NCI-H187 treated with DMSO at 0.1 percent for 48 hours (cell line): ENCODE measurements at places on chromosomes 4 and X.

- no peak for DNase-seq
Measured at GRCh38 chrX:79161655-79162054, 17.2 kb downstream of the GPR174 start.

DNA sequence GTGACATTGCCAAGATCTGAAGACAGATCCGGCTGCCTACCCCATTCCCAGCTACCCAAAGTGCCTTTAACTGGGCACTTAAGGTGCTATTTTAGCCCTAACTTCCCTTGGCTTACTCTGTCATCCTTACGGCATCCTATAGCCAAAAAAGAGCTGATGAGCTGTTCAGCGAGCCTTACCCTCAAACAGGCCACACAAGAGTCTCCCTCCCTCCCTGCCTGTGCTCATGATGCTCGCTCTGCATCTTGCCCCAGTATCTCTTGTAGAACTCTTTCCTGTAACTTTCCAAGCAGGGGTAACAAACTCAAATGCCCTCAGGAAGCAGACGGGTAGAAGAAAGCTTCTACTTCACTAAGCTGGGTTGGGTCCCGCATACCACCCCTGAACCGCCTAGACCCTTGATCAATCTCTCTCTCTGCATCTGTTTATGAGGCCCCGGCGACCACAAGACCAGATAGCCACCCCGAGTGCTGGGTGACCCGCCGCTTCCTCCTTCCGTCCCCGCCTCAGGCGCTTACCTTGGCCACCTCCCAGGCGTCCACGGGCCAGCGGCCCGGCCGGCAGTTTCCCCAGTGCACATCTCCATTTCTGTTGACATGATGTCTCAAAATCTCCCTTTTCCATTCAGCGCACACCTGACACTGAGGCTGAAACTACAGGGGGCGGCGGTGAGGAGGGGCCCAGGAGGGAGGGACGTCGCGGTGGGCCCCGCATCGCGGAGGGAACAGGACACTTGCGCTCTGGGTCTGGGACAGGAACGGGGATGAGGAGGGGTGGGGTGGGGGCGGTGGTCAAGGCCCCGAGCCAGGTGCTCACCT is 663 bp downstream of the CXorf38 start:
- DNase-seq, result no peak

GRCh38 chrX:80578517-80579105 is 158.4 kb downstream of the TENT5D start:
- no peak for DNase-seq

- DNase-seq, result no peak
Measured at GRCh38 chr4:176323511-176324160, 3.9 kb downstream of the SPCS3 start.

DNA sequence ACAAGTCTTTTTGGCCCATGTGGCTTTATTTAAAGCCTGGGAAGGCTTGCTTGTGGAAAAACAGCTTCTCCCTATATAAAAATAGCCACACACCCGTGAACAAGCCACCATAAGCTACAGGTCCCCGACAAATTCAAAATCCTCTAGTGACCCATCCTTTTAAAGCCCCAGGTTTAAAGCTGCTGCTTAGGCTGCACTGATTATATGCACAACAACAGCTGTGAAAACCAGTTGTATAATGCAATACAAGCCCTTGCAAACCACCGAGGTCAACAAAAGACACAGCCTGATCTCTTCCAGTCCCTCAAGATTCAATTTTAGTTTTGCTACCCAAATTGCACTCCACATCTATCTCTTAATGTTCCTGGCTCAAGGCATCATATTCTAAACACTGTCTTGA is 186.0 kb upstream of the WDFY3 start:
- DNase-seq, result no peak

- no peak for DNase-seq
Measured at GRCh38 chr4:147717878-147718277, 14.0 kb upstream of the ARHGAP10 start.

DNA sequence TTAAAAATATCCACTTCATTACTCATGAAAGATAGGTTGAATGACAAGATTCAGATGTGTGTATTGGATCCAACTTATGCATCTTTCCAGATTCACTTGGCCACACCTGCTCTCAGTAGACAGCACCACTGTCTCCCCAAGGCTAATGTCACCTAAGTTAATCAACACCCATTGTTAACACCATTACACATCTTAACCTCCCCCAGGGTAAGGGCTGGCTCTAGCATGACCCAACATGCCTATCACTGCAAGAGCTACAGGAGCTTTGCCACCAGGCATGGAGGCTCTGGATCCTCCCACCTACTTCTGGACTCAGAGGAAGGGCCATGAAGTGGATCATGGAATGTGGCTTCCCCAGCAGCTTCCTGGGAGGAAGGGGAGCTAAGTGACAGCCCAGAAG is 32.8 kb upstream of the LSM6 start:
- DNase-seq, result no peak

DNA sequence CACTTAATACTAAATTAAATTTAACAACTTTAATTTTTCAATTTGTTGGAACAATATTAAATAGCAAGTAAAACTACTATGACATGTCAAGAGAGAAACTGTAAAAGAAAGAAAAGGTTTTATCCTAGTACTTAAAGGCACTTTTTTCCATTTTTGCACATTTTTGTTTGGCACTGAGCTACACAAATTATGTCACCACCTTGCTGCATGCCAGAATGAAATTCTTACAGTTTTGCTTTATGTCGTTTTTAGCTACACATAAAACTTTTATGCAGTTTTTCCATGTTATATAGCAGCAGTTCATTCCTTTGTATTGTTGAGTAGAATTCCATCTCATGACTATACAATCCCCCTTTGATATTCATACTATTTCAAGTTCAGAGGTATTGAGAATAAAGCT is 99.1 kb upstream of the RXFP1 start:
- DNase-seq, result no peak

DNA sequence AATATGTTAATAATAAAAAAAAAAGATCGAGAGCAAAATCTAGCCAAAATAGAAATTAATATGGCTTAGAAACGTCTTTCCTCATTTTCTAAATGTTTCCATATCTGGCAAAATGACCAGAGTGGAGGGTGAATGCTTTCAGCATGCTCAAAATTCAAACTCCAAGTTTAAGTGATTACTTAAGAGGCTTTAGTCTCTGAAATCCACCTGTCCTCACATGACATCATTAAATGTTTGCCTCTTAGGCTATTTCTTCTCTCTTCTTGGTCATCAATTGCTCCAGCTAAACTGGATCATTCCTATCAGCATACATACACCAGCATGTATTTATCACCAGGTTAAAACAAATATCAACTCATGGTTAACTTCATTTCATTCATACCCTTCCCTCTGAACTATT is 54.5 kb upstream of the ATXN3L start:
- DNase-seq, result no peak

DNA sequence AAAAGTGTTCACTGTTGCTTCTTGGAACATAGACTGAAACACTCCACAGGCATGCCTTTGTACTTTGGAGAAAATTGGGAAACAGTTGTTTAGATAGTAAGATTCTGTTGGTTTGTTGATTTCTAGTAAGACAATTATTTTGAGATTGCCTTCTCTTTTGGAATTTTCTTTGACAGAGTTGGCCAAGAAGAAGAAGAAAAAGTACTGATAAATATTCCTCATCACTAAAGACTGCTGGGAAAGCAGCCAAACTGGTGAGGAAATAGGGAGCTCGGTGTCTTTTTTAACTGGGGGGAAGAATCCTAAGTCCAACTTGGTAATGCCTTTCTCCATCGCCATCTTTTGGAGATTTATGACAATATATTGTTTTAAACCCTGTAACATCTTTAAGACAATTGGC is 370.7 kb downstream of the GPAT3 start:
- no peak for DNase-seq

DNA sequence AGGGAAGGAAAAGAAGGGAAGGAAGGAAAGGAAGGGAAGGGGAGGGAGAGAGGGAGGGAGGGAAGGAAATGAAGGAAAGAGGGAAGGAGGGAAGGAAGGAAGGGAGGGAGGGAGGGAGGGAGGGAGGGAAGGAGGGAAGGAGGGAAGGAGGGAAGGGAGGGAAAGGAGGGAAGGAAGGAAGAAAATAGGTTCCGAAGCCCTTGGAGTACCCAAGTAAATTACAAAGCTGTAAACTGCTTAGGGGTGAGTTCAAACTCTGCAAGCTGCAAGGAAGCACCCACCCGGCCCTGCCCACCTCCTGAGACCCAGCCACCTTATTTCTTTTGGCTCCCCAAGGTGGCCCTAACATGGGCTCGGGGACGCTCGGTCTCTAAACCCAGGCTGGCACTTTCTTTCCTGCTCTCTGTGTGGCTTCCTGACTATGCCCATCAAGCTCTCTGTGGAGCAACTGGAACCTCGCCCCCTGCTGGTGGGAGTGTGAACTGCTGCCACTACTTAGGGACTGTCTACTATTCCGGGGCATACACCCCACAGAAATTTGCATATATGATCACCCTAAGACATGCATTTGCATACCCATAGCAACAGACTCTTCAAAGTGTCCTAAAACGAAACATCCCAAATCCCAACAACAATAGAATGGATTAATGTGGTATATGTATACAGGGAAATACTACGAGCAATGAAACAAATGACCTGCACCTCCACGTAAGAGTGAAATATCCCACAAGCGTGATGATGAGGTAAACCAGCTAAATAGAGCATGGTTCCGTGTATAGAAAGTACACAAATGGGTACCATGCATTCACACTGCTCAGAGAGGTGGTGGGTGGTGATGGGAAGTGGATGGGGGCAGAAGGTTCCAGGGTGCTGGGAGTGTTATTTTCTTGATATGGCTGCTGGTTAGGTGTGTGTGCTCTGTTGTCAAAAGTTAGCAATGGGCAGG is 151.7 kb upstream of the TBL1X start:
- DNase-seq, result no peak

DNA sequence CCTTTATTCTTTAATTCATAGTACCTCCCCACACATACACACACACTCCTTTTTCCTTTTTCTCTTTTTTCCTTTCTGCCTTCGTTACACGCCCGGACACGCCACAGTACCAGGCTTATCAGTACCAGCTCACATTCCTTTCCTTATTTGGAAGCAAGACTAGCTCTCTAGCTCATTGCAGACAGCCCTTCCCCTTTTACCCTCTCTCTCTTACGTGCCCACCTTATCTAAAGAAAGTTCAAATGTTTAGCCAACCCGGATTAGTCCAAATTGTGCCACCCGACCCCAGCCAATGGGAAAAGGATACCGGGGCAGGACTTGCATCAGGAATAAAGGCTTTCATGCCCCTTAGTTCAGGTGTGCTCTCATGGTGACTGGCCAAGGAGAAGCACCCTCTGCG is 194.7 kb upstream of the VCX3A start:
- DNase-seq, result no peak
